Mammary epithelial cell (primary cell): ENCODE measurements at places on chromosomes 1 and 21.

- no peak for DNase-seq
Measured at GRCh38 chr1:151963288-151963687, 30.4 kb downstream of the S100A10 start.

DNA sequence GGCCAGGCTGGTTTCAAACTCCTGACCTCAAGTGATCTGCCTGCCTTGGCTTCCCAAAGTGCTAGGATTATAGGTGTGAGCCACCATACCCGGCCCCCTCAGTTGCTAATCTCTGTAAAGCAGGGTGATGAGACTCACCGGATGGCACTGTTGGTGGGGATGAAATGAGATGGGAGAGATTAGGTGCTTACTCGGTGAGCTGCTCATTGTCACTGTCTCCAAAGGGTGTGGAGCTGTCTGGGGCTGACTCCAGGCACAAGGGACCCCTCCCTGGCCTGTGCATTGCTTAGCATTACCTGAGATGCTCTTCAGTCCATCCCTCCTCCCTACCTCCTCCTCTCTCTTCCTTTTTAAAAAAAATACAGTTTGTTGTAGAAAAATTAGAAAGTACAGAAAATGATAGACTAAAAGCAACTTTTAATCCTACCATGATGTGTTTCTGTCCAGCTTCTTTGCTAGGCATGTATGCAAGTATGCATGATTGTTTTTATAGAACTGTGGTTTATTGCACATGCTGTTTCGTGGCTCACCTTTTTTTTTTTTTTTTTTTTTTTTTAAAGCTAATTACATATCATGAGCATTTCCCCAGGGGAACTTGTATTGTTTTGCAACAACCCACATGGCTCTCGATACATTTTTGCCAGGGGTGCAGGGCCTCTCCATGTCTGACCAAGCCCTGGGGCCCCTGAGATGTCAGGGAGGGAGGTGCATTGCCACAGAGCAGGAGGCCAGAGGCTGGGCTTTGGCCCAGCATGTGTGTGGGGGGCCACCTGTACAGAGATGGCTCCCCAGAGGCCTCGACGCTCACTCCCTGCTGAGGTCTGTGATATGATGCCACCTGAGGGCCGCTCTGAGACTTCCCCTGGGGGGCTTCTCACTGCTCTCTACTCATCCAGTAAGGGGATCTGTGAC lies 55.4 kb downstream of the ARHGEF10L start:
- peak; percentile 13 for DNase-seq

- peak; percentile 29 for DNase-seq
Measured at GRCh38 chr1:29227511-29227910, 3.2 kb downstream of the MECR start.

DNA sequence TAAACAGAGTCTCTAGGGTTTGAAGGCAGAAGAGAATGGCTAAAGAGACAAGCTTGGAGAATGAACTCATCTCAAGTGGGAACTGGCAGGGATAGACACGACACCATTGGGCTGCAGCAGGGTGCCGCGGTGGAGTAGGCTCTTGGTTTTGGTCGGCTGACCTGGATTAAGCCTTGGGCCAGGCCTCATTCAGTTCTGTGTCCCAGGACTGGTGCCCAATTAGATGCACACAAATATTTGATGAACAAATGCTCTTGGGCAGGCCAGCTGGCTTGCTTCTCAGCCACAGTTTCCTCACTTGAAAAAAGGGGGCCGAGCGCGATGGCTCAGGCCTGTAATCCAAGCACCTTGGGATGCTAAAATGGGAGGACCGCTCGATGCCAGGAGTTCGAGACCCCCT lies 53.4 kb upstream of the CITED4 start:
- no peak for DNase-seq

GRCh38 chr1:230268371-230269170 lies 157.6 kb downstream of the PGBD5 start:
- DNase-seq = peak; percentile 23

DNA sequence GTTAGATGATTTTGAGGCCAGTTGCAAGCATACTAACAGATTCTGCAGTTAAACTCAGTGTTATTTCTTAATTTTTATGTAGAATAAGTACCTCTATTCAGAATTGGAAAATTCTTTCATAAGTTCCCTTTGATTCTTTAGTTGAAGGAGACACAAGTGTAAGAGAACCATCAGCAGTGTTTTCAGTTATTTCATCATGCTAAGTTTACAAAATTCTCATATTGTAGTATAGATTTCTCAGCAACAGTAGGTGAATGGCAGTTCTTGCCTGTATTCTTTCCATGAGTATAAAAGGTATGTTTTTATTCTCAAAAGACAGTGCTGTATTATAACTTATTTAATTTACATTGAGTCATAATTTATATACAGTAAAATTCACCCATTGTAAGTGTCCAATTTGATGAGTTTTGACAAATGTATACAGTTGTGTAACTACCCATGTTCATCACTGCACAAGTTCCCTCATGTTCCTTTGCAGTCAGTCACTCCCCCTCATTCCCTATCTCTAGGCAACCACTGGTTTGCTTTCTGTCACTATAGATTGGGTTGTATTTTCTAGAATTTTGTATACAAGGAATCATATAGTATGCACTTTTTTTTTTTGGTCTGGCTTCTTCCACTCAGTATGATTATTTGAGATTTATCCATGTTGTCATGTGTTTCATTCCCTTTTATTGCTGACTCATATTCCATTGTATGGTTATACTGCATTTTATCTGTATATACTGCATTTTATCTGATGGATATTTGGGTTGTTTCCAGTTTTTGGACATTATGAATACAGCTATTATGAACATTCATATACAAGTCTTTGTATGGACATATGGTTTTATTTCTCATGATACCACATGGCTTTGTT lies 3.9 kb downstream of the RPS6KC1 start:
- peak; percentile 63 for DNase-seq

DNA sequence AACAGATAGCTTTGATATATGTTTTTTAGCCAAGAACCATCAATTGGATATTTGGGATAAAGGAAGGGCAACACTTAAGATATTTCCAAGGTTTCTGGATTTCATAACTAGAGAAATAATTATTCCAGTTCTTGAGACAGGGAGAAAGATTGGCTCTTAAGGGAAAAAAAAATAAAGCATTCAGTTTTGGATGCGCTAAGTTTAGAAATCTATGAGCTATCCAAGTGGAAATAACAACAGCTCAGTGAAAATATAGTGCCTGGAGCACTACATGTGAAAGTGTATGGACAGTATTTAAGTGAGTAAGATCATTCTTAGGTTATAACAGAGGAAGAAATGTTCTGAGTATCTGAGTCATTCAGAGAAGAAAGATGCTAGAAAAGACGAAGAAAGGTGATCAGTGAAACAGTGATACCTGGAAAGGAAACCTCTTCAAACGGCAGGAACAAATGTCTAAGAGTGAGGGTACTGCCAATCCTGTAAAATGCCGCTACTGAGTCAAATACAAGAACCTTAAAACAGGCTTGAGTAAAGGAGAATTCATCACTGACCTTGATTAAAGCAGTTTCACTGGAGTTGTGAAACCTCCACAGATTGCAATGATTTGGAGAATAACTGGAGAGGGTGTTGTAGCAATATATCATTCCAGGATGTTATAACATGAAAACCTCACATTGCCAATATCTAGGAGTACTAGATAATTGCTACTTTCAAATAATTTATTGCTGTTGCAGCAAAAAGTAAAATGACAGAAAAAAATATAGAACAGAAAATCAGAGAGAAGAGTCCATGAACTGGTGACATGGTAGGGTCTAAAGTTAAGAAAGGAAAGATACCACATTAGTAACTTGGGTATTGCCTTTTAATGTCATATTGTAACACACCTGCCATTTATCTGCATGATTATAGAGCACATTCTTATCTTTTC lies 482.1 kb upstream of the RGS18 start:
- DNase-seq = no peak

DNA sequence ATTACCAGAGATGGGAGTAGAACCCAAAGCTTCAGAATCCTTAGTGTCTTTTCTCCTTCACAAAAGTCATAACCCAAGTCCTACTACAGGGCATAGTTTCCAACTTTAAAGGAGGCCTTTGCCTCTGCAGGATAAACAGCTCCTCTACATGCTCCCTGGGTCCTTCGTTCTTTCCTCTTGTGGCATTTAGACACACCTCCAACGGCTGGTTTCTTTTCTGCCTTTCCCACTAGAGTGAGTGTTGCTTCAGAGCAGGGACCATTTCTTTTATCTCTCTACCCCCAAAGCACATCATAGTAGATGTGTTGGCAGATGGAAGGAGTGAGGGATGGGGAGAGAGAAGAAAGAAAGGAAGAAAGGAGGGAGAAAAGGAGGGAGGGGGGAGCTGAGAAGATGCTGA lies 144.7 kb upstream of the SPATA6 start:
- no peak for DNase-seq

- peak; percentile 31 for DNase-seq
Measured at GRCh38 chr1:22876359-22877111, 96.1 kb downstream of the LACTBL1 start.

DNA sequence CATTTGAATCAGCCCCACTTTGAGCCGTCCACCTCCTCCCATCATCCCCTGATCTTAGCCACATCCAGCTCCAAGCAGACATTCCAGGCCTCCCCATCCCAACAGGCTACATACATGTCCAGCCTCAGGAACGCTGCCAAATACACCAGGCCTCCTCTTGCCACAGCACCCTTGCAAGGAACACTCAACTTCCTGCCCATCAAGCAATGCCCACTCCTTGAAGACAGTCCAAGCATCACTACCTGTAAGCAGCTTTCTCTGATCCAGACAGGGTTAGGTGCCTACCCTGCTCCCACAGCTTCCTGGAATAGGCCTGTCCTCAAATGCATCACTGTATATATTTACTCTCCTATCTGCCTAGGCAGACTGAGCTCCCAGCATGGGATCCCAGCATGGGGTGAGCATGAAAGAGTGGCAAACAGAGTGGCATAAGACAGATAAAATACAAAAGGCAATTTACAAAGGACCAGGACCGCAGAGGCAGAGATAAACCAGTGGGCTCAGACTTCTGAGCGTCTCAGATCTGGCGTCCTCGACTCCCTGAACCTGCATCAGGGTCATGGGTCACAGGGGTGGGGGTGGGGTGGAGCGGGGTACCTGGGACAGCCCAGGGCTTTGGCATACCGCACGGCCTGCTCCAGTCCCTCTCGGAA lies 816 bp downstream of the HYI start:
- DNase-seq = no peak

- DNase-seq = peak; percentile 40
Measured at GRCh38 chr1:10575616-10576015, 100.9 kb downstream of the PEX14 start.

- DNase-seq = no peak
Measured at GRCh38 chr1:100292711-100293110, 26.7 kb downstream of the RTCA start.

DNA sequence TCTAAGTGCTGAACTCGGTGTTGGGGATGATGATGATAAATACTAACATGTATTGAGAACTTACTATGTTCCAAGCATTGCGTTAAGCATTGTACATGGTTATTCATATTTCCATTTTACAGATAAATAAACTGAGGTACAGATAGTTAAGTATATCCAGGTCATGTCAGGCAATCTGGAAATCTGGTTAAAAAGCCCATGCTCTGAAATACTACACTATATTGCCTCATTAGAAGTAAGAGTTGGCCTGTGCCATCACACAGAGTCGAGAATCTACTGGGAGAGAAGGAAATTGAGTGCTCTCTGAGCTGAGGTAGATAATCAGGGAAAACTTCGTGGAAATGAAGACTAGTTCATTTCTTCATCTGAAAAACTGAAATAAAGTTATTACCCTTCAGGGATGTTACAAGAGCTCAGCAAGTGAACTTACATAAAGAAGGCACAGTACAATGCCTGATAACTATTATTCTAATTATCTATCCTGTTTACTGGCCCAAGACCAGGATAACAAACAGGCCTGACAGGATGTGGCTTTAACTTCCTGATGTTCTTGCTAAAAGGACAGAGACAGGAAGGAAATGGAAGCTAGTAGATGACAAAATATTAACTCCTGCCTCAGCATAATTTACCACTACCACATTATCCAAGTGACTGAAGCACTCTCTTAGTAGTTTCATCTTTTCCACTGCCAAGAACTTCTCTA lies 85.6 kb downstream of the EPS15 start:
- peak; percentile 7 for DNase-seq

GRCh38 chr21:44530221-44530902 lies 9.6 kb downstream of the KRTAP10-1 start:
- DNase-seq = no peak

DNA sequence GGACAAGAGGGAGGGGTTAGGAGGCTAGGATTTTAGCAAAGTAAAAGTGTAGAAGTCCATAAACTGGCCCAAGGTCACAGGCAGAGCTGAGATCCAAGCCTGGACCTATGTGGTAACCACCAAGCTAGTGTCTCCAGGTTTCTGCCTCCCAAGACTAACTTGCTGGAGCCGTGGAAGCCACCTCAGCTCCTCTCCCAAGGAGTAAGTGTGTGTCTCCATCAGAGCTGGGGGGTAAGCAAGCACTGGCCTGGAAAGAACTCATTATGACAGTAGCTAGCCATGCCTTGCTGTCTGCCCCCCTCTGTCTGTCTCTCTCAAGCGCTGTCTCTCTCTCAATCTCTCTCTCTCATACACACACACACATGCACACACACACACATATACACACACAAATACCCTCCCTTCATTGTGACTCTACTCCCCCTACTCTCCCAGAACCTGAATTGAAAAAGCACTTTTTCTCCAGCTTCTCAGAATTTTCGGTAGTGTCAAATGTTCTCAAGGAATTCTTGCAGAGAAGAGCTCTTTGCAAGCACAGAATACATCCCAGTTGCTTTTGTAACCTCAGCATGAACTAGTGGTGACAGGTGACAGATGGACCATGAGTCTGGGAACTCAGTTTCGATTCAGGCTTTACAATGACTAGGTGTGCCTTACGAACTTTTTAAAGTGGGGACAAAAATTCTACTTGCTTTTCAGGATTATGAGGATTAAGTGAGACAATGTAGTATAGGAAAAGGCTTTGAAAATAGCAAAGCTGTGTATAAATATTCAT lies 238.0 kb upstream of the FGGY start:
- no peak for DNase-seq

GRCh38 chr1:226436472-226436854 lies 28.6 kb upstream of the PARP1 start:
- DNase-seq = no peak

- DNase-seq = no peak
Measured at GRCh38 chr1:67105508-67105907, 29.3 kb downstream of the C1orf141 start.
